ENCODE measurements at places on chromosomes 6 and 20. TPM values are rescaled to one million over a fixed set of nuclear protein-coding genes. Genes with fewer than 3 reads are reported as not detected.

RAB44 gene
- not detected for total RNA-seq

RGS17 gene
- 12.7 TPM for total RNA-seq

TTK gene
- total RNA-seq, result 0.70 TPM

C6orf132 gene
- total RNA-seq, result 0.75 TPM

UNC5CL gene
- 0.12 TPM for total RNA-seq

STMND1 gene
- not detected for total RNA-seq

CFB gene
- total RNA-seq, result 15.0 TPM

THBS2 gene
- total RNA-seq, result 3,001 TPM

NMBR gene
- total RNA-seq, result not detected

RAET1E gene
- total RNA-seq, result 0.47 TPM

OTOR gene
- total RNA-seq, result not detected

TMEM63B gene
- total RNA-seq, result 14.3 TPM

SMLR1 gene
- not detected for total RNA-seq

MROH8 gene
- 1.1 TPM for total RNA-seq

COL9A3 gene
- 0.30 TPM for total RNA-seq

SOD2 gene
- total RNA-seq, result 7,525 TPM

IP6K3 gene
- not detected for total RNA-seq

MYMX gene
- 0.12 TPM for total RNA-seq

APOBEC2 gene
- total RNA-seq, result not detected

ABCF1 gene
- total RNA-seq, result 36.5 TPM

OOEP gene
- total RNA-seq, result not detected

TSBP1 gene
- total RNA-seq, result not detected

PACRG gene
- total RNA-seq, result not detected

KIF6 gene
- total RNA-seq, result 1.3 TPM

PLEKHG1 gene
- total RNA-seq, result 4.5 TPM

VSX1 gene
- not detected for total RNA-seq

CRISP3 gene
- not detected for total RNA-seq

C6orf118 gene
- total RNA-seq, result not detected

NOTCH4 gene
- total RNA-seq, result 0.82 TPM

SS18L1 gene
- 21.2 TPM for total RNA-seq

OR12D3 gene
- not detected for total RNA-seq

FAM135A gene
- total RNA-seq, result 6.0 TPM

RIN2 gene
- total RNA-seq, result 55.9 TPM

ARMC2 gene
- 1.9 TPM for total RNA-seq

USP49 gene
- 1.8 TPM for total RNA-seq

TCP11 gene
- not detected for total RNA-seq

NPBWR2 gene
- total RNA-seq, result not detected

SNX21 gene
- total RNA-seq, result 27.1 TPM

TOX2 gene
- 2.0 TPM for total RNA-seq

NKX2-2 gene
- not detected for total RNA-seq

PSORS1C2 gene
- total RNA-seq, result not detected

SRSF12 gene
- 0.08 TPM for total RNA-seq

RPN2 gene
- 241 TPM for total RNA-seq

PRSS16 gene
- not detected for total RNA-seq

BMP5 gene
- total RNA-seq, result not detected

RTN4IP1 gene
- 5.9 TPM for total RNA-seq

FRMD1 gene
- not detected for total RNA-seq

NNAT gene
- total RNA-seq, result 0.23 TPM

PKIB gene
- total RNA-seq, result 0.45 TPM

BIRC7 gene
- total RNA-seq, result not detected
